ENCODE measurements at places on chromosomes 16 and 17.

DNA sequence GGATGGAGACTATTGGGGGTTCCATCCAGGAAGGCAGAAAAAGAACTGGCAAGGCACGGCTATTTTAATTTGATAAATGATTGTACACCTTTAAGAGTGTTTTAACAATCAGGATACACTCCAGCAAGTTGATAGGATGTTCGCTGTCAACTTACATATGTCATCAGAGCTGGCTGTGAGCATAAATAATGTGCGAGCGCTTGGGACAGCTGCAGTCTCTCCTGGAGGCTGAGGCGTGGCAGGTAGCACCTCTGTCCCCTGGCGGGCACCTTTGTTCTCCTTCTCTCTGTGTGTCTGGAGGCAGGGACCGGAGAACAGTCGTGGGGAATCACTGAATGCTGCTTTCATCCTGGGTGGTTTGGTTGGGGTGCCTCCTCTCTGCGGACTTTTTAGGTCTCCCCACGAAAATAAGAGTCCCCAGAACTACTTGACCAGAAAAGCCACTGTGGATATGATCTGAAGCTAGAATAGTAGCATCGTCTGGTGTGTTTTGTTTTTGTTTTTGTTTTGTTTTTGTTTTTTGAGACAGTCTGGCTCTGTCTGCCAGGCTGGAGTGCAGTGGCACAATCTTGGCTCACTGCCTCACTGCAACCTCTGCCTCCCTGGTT is 9.4 kb downstream of the BAHCC1 start:
- no peak for DNase-seq

DNA sequence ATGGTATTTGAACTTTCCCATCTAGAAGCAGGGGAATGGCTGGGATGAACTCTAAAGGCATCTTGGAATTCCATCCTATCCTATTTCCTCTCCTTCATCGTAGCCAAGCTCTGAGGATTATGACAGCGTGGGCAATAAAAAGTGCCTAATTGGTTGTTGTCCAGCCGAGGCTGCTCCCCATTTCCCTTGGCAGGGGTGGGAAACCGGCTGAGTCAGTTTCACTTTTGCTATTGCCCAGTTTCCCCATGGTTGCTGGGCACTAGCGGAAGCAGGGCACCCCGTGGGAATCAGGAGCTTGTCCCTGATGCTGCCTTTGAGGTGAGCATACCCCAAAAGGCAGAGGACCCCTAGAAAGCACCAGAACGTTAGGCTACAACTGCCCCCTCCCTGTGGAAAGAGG is 13.8 kb upstream of the SP2 start:
- DNase-seq = no peak

- no peak for DNase-seq
Measured at GRCh38 chr16:49340466-49340865, 33.1 kb upstream of the C16orf78 start.

GRCh38 chr16:77396461-77396860 is 38.4 kb downstream of the ADAMTS18 start:
- DNase-seq = no peak

- DNase-seq = no peak
Measured at GRCh38 chr17:65265276-65265675, 128.1 kb downstream of the RGS9 start.

Measured in skeletal muscle cell (primary cell).